ENCODE measurements at places on chromosomes 7 and 10. TPM values are rescaled to one million over a fixed set of nuclear protein-coding genes. Genes with fewer than 3 reads are reported as not detected.

DNA sequence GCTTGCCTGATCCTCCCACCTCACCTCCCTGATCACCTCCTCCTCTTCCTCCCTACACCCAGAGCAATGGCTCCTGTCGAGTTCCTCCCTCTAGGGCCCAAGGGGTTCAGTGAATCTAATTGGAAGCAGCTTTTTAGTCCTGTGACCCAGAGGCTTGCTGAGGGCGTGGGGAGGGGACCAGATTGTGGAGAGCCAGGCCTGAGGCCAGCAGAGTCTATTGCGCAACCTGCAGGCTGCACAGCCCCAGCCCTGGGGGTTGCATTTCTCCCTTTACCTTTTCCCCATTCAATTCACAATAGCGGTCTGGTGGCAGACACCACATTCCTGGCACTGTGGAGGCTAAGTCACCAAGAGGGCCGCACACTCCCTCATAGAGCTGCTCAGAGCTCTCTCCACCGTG lies 32.5 kb downstream of the GHRHR start:
- DNase-seq, result no peak

- no peak for DNase-seq
Measured at GRCh38 chr7:158120316-158120715, 467.3 kb downstream of the PTPRN2 start.

DNA sequence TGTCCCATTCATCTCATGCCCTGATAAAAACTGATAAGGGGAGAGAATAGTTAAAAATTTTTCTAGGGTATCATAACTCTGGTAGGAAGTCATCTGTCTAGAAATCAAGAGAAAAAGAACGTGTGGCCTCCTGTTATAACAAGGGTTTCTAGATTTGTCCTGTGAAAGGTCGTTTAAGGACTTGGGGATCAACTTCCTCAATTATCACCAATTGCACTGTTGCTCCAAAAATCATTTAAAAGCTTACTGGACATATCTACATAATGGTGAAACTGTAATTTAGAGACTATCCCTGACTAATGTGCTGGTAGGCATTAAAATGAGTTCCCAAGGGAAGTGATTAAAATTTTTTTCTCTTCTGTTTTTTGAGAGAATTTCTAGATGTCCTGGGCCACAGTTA lies 58.2 kb downstream of the GPR141 start:
- no peak for DNase-seq

DNA sequence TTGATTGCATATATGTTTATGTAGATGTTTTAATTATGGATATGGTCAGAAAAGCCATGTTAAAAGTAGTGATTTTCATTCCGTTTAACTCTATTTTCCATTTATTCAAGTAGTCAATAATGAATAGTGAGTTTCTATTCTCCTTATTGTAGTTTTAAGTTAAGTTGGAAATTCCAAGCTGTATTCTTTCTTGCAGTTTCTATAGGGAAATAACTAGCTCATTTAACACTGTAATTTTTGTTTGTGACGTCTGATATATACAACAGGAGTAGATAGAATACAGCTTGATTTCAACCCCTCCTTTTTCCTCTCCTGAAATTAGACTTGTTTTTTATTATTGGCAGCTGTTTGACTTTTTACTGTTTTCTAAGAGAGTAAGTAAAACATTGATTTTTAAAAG lies 47.2 kb downstream of the SLK start:
- no peak for DNase-seq

DNA sequence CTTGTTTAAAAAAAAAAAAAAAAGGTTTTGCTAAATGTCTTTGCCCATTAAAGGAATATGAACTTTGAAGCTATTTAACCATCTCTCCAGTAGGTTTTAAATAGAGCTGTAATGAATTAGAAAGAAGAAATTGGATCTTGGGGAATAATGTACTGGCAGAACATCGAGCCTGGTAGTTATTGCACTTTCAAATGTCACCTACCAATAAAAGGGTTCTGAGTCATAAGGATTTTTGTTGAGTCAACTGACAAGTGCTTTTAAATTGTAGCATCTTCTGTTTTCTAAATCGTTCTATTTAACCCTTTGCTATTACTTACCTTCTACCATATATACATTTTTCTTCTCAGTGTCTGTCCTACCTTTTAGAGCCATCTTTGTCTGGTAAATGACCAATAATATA lies 10.7 kb downstream of the CUTC start:
- DNase-seq, result no peak

DNA sequence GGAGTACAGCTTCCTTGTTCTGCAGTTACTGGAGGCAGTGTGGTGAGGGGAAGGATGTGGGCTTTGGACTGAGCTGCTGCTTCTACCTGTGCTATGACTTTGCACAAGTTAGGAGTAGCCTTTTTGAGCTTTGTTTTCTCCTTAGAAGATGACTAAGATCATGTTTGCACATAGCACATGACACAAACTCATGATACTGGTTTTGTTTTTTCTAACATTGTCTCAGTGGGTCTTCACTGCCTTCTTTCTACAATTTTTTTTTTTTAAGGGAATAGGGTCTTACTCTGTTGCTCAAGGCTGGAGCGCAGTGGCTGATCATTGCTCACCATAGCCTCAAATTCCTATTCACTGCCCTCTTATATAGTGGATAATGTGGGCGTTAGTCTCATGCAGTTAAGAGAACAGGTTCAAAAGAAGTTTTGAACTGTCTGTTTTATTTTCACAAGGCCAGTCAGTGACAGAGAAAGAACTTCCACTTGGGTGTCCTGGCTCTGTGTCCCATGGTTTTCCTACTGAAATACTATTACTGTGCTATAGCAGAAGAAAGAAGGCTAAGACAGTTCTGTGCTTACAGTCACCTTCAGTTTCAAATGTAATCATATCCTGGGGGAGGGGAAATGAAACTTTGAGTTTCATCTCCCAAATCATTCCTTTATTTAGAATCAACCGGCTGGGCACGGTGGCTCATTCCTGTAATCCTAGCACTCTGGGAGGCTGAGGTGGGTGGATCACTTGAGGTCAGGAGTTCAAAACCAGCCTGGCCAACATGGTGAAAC lies 72.0 kb downstream of the KAT6B start:
- peak; percentile 52 for DNase-seq

GRCh38 chr7:69243016-69243415 lies 355.3 kb upstream of the AUTS2 start:
- no peak for DNase-seq

DNA sequence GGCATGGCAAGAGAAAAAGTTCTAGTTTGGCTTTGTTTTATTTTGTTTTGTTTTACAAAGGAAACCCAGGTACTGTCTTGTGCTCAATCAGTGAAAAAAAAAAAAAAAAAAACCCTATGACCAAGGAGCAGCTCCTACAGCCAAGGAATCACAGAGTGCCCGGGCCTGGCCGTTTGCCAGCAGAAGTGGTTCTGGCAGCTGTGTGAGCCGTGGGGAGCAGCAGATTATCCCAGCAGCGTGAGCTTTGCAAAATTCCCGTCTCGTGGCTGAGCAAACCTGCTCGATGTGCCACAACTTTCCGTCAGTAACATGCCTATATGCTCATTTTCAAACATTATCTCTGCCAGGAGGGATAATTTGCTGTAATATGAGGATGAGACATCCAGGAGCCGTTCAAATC lies 293.7 kb downstream of the POU6F2 start:
- no peak for DNase-seq

DNA sequence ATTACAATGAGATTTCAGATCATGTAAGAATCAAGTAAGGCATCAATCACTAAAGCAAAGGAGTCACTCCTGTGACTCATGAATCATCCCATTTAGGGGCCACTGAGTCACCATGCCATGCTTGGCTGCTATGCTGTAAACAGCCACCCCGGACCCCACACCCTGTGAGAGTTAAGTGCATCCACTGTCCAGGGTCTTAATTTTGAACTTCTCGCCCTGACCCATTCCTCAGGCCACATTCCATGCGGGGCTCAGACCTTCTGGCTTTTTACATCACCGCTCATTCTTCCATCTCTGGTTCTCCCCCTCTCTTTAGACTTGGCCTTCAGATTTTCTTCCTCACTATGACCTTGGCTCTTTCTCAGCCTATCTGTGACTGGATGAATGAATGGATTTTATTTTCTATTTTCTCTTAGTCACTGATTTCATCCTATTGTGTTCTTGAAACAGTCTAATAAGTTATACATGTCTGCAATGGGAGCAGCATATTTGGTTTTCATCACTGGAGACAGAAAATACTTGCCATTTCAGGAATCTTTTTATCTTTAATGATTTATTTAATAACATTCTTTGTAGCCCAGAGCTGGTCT lies 239.6 kb downstream of the SKIDA1 start:
- peak; percentile 7 for DNase-seq

DNA sequence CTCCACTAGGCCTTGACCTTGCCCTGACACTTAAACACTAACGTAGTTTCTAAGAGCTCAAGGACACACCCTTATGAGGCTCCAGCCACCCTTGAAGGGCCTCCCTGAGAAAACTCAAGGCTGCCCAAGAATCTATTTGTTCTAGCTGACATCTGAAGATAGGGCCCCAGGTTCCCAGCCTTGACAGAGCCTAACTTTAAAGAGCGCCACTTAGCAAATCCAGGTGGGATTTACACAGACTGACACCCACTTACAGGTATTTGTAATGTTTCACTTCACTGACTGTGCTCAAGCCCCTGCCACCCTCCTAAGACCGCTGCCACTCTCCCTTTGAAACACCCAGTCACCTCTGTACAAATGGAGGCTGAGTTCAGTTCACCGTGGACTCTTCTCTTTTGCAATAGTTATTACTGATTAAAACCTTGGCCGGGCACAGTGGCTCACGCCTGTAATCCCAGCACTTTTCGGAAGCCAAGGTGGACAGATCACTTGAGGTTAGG lies 90.4 kb downstream of the SVOPL start:
- no peak for DNase-seq

GRCh38 chr10:91590142-91590903 lies 42.5 kb downstream of the PPP1R3C start:
- no peak for DNase-seq

- DNase-seq, result peak; percentile 80
Measured at GRCh38 chr10:92690211-92690914, 608 bp downstream of the HHEX start.

DNA sequence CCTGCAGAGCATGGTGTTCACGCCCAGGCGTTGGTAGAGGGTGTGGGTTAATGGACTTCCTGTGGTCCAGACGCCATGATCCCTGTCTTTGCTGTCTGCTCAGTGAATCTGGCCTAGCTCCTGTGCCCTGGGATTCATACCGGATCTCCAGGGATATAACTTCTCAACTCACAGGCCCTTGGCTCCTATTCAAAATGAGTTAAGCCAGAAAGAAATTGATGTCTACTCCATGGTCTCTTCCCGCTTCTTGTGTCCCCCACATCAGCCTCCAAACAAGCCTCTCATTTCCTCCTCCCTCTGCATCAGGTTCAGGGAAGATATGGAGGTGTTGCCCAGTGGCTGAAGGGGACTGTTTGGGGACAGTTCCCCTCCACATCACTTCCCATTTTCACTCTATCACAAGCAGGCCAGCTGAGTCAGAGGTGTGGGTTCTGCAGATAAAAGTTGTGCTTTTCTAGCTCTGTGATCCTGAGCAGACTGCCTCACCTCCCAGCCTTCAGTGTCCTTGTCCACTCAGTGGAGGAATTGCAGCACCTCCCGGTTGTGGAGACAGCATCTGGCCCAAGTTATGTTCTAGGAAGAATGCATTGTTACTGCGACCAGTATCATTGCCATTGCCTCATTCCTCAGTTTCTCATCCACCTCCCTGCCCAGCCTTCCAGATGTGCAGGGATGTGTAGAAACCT lies 22.5 kb downstream of the AKR1E2 start:
- DNase-seq, result no peak

GRCh38 chr10:18699849-18700840 lies 40.9 kb downstream of the ARL5B start:
- DNase-seq, result no peak

DNA sequence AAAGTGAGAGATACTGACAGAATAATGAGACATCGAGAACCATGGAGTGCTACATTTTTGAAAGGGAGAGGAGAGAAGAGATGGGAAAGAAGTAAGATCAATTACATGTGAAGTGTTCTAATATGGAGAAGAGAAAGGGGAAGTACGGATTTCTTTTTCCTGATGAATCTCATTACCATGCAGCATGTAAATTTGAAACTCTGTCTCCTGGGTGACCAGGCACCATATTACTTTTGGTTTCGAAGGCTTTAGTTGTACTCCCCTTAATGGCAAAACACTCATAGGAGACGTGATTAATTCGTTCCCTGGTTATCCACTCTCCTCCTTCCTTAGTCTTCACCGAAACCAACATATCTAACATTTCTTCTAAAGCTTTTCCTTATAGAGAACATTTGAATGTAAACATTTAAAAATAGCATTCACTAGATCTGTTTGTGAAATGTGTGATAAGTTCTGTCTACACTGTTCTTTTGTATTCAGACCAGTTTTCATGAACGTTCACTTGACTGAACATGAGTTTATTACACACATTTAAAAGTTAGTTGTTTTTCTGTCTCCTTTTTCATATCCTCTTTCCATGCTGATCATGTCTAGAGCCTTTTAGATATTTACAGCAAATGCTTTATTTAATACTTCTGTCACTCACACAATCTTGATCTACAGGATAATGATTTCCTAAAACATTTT lies 80.2 kb upstream of the MSRB2 start:
- no peak for DNase-seq

- DNase-seq, result peak; percentile 64
Measured at GRCh38 chr10:8130973-8131911, 76.8 kb downstream of the GATA3 start.

- no peak for DNase-seq
Measured at GRCh38 chr10:52474265-52474664, 160.2 kb downstream of the DKK1 start.

DNA sequence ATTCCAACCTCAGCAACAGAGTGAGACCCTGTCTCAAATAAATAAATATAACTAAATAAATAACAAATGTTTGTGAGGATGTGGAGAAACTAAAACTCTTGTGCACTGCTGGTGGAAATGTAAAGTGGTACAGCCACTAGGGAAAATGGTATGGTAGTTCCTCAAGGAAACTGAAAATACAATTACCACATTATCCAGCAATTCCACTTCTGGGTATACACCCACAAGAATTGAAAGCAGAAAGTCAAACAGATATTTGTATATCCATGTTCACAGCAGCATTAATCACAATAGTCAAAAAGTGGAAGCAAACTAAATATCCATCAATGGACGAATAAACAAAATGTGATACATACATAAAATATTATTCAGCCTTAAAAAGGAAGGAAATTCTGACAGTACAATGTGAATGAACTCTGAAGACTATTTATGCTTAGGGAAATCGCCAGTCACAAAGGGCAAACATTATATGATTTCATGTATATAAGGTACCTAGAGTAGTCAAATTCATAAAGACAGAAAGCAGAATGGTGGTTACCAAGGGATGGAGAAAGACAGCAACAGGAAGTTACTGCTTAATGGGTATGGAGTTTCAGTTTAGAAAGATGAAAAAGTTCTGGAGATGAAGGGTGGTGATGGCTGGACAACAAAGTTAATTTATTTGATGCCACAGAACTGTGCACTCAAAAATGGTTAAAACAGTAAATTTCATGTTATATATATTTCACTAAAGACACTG lies 9.8 kb downstream of the ARHGAP12 start:
- no peak for DNase-seq

- no peak for DNase-seq
Measured at GRCh38 chr10:89537364-89537763, 2.0 kb upstream of the SLC16A12 start.

GRCh38 chr7:25598765-25599164 lies 370.5 kb upstream of the NPVF start:
- no peak for DNase-seq

PAPOLB gene
- not detected for total RNA-seq

AIFM2 gene
- 8.2 TPM for total RNA-seq

AGR2 gene
- not detected for total RNA-seq

PDE1C gene
- not detected for total RNA-seq

FOXP2 gene
- not detected for total RNA-seq

HOXA4 gene
- 0.25 TPM for total RNA-seq

TMEM229A gene
- not detected for total RNA-seq

ELFN1 gene
- 0.20 TPM for total RNA-seq

TUBAL3 gene
- total RNA-seq, result not detected

Data from activated CD8-positive, alpha-beta T cell treated with anti-CD3 and anti-CD28 coated beads for 36 hours (primary cell).